ENCODE measurements at places on chromosomes 12 and 14.

- DNase-seq, result peak; percentile 8
Observed at GRCh38 chr12:14723763-14724162, 27.4 kb upstream of the GUCY2C start.

DNA sequence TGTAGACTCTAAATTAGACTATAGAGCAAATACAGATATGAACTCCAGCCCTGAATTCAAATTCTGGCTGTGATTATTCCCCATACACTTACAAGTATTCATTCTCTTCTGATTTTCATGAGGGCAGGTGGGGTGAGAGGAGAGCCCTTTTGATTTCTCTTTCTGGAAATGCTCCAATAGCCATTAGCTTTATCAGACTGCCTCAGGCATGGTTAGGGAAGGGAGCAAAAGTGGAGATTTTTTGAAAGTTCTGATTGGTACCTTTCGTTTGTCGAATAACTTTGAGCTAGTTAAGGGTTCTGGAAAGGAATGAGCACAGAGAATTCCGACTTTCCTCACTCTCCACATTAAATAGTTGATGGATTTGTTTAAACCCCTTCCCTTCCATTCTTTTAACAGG is 7.8 kb downstream of the HOXC5 start:
- no peak for DNase-seq

DNA sequence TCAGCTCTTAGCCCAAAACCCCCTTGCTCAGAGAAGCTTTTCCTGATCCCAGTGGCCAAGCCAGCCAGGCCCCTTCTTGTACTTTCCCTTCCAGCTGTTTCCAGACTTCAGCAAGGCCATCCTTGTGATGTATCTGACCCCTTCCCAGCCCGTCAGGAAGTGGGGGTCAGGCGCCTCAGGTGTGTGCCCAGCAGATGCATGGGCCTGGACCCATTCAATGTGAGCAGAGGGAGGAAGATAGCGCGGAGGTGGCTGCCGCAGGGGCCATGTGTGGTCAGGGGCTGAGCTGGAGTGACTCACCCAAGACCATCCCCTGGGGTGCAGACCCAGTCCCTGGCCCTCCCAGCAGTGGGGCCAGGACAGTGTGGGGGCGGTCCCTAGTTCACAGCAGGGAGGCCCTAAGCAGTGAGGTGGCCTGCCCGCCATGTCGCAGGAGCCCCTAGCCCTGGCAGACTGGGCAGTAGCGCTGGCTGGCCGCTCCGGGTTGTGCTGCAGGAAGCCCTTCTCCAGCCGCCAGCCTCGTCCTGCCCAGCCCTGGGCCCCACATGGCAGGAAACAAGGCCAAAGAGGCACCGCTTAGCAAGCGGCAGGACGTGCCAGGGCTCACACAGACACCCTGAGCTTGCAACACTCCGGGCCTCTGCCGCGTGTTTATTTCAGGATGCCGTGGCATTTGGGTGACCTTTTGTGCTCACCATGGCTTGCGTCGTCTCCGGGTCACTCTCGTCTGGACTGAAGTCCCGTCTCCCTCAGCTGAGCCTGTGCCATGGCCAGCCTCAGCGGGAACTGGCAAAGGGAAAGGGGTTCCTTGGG is 12.0 kb downstream of the ADSS1 start:
- no peak for DNase-seq

DNA sequence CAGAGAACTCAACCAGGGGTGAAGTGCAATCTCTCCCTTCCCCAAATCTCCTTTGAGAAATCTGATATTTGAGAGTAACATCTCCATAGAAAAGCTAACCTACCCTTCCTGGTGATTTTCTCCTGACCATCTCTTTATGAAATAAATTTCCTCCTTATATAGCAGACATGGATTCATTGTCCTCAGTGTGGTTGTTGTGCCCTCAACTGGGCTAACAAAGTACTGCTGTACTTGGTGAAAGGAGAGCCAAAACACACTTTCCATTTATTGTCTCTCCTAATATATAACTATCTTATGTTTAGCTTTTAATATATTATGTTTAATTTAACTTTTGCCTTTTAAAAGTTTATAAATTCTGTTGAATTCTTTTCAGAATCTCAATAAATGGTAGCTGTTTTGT is 65.1 kb upstream of the SLCO1B1 start:
- DNase-seq, result no peak

- DNase-seq, result no peak
Observed at GRCh38 chr12:20018406-20018805, 349.9 kb upstream of the PDE3A start.

DNA sequence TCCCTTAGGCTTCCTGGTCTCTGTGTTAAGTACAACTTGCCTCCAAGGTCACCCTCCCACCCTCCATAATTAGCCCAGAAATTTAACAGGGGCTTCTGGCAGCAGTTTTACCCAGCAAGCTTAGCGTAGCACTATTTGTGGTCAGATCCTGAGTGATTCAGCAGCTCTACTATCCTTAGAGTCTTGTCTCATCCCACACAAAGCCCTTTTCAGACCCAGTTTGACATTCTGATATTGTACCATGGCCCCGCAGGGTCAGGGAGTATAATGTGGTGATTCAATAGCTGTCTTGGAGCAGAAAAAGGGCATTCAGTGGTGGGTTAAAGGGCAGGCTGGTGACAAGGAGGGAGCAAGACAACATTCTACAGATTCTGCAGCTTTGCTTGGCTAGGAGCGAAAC is 153.8 kb upstream of the DDHD1 start:
- no peak for DNase-seq

DNA sequence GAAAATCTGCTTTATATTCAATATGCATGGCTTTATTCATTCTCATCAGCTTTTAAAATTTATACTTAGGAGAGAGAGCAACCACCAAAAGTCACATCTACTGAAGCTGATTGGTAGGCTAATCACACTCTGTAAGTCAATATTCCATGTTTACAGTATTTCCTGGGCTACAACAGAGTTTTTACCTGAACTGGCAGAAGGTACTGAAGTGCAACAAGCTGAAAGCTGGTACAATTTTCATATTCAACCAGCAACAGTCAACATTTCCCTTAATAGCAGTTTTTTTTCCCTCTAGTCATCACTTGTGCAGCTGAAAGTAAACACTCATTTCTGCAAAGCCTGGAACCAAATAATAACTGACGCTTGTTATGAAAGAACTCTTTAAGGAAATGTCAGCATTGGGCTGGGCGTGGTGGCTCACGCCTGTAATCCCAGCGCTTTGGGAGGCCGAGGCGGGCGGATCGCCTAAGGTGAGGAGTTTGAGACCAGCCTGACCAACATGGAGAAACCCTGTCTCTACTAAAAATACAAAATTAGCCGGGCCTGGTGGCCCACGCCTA is 12.9 kb downstream of the BRAP start:
- DNase-seq, result no peak

- DNase-seq, result no peak
Observed at GRCh38 chr12:62426089-62426488, 40.5 kb upstream of the MON2 start.

DNA sequence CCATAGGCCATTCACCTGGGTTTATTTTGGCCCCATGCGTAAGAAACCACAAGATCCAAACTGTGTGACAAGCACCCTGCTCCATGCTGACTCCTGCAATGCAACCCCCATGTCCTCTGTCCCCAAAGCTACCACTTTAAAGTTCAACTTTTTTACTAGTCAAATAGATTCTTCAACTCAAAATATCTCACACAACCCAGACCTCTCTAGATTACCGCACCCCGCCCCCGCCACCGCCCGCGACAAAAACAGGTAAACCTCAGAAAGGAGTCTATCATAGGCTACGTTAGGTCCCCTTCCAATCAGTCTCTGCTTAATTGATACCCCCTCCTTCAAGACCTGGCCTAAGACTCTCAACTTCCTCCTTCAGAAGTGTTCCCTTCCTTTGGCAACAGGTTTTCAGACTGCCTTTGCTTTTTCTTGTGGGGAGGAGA is 2.2 kb downstream of the ZFP36L1 start:
- DNase-seq, result no peak

- DNase-seq, result no peak
Observed at GRCh38 chr14:38238332-38238731, 17.6 kb downstream of the CLEC14A start.

GRCh38 chr12:25458047-25458552 is 95.0 kb downstream of the LMNTD1 start:
- no peak for DNase-seq

Data from COR-L47 (cell line).